ENCODE measurements at places on chromosomes 12 and 14.
A peak's percentile ranks its signal among the peaks of the same experiment; 100 is the strongest.

DNA sequence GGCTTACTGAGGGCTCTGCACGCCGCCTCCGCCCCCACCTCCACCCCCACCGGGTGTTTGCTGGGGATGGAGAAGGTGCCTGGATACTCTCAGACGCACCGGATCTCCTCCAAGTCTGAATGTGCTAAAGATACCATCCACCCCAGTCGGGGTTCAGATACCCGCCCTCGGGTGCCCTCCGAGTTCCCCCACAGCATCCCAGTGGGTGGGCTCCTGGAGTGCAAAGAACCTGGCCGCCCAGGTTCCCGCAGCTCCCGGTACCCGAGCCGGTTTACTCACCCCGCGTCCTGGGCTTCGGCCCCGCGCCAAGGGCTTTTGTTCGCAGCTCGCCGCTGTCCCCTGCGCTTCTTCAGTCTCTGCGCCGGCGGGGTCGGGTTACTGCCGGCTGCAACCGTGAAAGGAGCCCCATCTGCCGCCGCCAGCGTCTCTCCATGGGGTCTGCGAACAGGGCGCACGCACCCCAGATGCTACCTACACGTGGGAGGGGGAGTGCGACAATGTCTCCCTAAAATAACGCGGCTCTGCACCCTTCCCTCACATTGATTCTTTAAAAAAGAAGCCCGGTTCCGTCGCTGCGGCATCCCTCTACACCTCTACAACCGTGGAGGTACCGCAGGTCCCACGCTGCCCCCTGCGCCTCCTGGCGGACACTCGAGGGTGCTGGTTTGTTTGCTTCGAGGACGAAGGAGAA is at the start of gene CCDC177:
Gene CCDC177 (minus strand): TSS at position 609 of the 691 bp plus-strand sequence. CDS start 1,249 bp downstream, outside the sequence.
- peak; percentile 68 for DNase-seq

- no peak for DNase-seq
These were observed 58.6 kb downstream of the GLT1D1 start for GRCh38 chr12:128911861-128912260.

DNA sequence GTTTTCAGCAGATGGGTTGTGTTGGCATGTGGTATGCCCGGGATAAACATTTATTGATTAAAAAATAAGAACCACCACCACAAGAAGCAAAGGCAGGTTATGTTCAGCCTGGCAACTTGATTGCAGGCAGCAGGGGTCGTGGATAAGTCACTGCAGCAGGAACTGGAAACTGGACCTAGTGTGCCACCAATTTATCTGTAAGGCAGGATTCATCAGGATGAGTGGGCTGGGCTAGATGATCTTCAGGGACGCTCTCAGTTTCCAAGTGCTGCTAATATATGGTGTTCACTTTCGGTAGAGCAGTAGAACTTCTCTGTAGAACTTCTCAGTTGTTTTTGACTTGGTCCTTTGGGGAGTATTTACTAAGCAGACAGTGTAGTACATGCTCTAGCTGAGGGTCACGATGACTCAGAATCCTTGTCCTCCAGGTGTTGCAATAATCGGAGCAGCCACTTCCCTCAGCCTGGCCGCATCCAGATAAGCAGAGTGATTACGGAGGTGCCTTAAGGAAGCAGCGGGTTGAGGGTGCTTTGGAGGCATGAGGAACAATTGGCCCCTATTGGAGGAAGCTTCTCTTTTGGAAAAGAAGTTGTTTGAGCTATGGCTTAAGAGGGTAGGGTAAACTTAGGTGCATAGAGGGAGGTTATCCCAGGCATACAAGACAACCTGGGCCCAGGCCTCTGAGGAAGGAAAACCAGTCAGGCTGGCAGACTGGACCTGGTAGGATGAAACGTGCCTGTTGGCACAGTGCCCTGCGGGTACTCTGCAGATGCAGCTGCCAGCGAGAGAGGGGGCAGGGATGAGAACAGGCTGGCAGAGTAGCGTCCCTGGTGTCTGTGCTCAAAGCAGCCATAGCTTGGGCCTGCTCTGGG is 104.0 kb downstream of the GPR135 start:
- peak; percentile 92 for DNase-seq

DNA sequence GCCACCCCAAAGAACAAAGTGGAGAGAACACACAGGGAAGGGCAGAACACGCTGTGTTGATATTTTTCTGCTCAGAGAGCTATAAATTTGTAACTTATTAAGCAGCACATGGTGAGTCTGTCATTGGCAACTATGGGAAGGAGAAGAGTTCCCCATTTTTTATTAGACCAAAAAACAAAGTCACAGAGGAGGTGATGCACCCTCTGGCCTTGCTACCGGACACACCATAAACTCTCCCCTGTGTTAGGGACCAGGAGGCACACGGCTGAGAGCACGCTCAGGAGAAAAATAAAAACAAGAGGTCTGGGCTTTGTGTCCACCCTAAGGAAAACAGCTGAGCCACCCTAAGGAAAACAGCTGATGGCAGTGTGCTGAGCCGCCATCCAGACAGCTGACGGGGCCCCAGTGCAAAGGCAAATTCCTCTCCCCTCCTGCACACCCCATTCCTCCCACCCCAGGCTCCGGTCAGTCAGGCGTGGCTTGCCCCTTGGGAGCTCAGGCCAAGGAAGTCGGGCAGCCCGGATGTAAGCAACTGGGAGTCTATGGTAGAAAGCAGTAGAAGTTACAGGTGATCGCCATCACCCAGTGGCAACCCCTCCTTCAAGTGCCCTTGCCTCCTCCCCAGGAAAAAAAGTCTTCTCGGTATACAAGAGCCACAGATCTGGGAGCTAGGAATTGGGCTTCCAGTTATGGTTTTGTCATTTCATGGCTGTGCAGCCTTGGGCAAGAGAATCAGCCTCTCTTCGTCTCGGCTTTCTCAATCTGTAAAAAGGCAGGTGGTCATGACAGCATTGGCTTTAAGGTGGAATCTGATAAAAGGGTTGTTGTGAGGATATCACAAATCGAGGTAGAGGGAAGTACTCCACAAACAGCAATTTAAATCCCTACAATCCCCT is 2.4 kb downstream of the PXN start:
- DNase-seq: peak; percentile 28

GRCh38 chr14:64857979-64858744 is 21.5 kb downstream of the SPTB start:
- DNase-seq: no peak

DNA sequence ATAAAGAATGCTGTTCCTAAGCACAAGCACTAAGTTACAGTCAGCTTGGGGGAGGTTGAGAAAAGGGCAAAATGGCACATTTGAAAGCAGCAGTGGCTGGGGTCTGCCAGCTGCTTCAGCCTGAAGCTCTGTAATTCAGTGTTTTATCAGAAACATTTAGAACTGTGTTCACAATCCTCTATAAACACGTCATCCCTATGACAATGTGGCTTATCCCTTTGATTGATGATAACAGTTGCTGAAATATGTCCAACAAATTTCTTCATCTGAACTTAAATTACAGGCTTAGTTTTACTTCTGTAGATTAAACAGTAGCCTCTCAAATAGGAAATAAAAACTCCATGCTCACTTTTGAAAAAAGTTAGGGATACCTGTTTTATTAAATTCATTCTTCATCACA is 108.8 kb downstream of the VEZT start:
- peak; percentile 83 for DNase-seq

- no peak for DNase-seq
These were observed 86.0 kb downstream of the TPH2 start for GRCh38 chr12:72024613-72025012.

DNA sequence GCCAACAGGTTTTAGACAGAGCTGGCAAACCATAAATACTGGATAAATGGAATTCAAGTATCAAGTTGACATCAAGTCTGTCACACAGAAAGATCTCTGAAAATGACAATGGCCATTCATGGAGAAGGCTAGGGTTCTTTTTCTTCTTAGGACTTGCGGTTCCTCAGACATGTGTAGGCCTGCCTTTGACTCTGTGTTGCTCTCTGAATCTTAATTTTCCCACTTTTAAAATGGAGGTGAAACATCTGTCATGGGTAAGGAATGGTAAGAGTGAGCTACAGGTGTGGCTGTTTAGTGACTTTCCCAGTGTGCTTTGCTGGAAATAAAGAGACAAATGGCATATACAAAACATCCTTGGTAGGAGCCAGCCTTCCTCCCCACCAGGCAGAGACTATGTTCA is 79.2 kb downstream of the PTCSC3 start:
- no peak for DNase-seq

GRCh38 chr12:122646517-122647217 is 56.5 kb downstream of the HCAR2 start:
- DNase-seq: peak; percentile 58

- DNase-seq: no peak
These were observed 593 bp downstream of the UNC119B start for GRCh38 chr12:120710805-120711296.

DNA sequence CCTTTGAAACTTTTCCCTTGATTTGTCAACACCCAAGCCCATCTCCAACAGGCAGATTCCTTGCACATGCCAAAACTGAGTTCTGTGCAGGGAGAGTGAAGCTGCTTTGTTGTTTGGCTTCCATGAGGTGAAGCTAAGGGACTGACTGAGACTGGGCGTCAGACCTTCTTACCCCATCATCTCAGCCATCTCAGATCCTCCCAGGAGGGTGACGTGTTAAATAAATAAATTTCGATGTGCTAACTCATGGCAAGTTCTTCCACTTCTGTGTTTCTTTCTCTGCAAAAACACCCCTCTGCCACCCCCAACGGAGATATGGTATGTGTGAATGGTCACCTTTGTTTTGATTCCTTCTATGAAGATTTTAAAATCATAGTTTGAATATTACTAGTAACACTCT is 17.8 kb downstream of the UTP20 start:
- DNase-seq: no peak

GRCh38 chr12:15563663-15564062 is 225.5 kb downstream of the EPS8 start:
- peak; percentile 76 for DNase-seq

DNA sequence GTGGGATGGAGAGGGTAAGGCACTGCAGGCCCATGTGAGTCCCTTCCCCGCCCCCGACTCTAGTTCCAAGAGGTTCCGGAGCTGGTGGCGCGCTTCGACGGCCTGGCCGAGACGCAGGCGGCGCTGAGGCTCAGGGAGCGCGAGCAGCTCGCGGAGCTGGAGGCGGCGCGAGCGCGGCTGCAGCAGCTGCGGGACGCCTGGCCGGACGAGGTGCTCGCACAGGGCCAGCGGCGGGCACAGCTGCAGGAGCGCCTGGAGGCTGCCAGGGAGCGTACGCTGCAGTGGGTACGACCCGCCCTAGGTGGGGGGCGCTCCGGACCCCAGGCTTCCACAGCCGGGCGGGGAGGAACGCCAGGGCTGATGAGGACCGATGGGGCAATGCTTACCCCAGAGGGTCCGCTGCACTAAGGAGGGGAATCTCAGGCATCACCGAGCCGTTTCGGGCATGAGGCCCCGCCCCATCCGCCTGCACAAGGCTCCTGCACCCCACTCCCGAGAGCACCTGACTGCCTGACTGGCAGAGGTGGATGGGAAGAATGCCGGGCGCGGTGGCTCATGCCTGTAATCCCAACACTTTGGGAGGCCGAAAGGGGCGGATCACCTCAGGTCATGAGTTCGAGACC is 4.9 kb downstream of the CFAP73 start:
- DNase-seq: peak; percentile 28

GRCh38 chr12:116039081-116039480 is 238.4 kb downstream of the MED13L start:
- no peak for DNase-seq

- no peak for DNase-seq
These were observed 177.2 kb upstream of the HMGA2 start for GRCh38 chr12:65647074-65647473.

GRCh38 chr12:45974171-45974719 is 16.1 kb downstream of the SCAF11 start:
- no peak for DNase-seq

GRCh38 chr12:100453951-100454350 is 19.7 kb upstream of the NR1H4 start:
- no peak for DNase-seq

GRCh38 chr12:32561931-32562341 is 117.2 kb upstream of the DNM1L start:
- DNase-seq: no peak

- no peak for DNase-seq
These were observed 42.3 kb downstream of the EFCAB11 start for GRCh38 chr14:89912221-89912620.

DNA sequence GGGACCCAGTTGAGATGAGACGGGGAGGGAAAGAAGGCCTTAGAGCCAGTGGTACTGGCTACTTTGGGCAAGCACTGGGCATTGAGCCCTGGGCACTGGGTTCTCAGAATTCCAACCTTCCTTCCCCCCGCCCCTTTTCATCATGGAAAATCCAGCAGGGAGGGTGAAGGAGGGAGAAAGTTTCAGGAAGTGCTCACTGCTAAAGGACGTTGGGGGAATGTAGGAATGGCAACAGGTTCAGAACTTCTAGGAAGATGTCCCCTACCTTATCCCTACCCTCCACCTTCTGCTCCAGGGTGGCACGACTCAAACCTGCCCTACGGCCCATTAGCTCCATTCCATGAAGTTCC is 4.2 kb upstream of the TNS2 start:
- no peak for DNase-seq

DNA sequence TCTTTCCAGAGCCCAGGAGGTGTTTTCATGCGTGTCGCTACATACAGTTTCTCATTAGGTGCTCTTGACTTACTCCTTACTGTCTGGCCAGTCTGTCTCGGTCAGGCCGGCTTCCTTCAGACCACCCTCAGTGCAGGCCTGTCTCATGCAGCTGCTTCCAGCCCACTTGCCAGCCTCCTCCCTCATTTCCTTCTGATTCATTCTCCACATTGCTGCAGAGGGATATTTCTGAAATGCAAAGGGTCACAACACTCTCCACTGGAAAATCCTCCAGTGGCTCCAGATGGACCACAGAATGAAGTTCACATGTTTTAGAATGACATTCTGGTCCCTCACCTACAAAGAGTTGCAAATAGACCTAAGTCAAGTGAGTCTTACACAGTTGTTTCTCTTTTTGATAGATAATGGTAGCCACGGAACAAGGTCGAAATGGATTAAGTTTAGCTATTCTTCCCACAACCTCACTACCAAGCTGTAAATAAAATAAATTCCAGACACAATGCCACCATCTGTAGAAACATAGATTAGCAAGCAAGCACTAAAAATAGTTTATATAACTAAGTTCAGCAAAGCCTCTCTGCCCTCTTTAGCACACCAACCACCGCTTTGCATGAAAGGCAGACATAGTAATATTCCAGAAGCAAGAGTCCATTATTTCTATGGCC is 146.9 kb downstream of the ESR2 start:
- DNase-seq: peak; percentile 31

- DNase-seq: no peak
These were observed 2.7 kb downstream of the APOLD1 start for GRCh38 chr12:12788131-12788530.

DNA sequence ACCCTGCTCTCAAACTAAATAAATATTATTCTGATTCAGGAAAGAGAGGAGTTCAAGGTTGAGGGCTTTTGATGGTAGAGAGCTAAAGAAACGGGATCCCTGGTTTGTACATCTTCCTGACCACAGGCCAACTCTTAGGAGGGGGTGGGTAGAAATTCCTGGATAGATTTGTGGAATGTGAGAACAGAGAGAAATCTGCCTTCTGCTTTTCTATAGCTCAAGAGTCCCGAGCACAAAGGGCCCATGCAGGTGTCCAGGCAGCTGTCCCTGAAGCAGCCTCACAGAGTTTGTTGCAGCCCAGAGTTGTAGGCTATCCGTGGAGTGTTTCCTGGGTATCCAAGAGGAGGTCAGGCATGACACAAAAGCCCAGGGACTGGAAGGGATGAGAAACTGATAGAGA is 198.6 kb downstream of the BCAT1 start:
- DNase-seq: no peak
